ENCODE measurements at places on chromosomes 7 and 10. TPM values are rescaled to one million over a fixed set of nuclear protein-coding genes. Genes with fewer than 3 reads are reported as not detected.

SMO gene
- total RNA-seq, result 1.7 TPM

HOXA10 gene
- total RNA-seq, result not detected

IGFBP1 gene
- total RNA-seq, result not detected

TRIM50 gene
- not detected for total RNA-seq

METTL27 gene
- 0.23 TPM for total RNA-seq

TSPAN12 gene
- not detected for total RNA-seq

ARHGAP12 gene
- 2.8 TPM for total RNA-seq

ODAD2 gene
- 0.62 TPM for total RNA-seq

CFAP46 gene
- 1.1 TPM for total RNA-seq

DRGX gene
- not detected for total RNA-seq

GRCh38 chr7:130881091-130881798, 147.2 kb upstream of the KLF14 start:
- peaks cover 34% of the 10 kb centered on the region for H3K4me1 ChIP-seq

DNA sequence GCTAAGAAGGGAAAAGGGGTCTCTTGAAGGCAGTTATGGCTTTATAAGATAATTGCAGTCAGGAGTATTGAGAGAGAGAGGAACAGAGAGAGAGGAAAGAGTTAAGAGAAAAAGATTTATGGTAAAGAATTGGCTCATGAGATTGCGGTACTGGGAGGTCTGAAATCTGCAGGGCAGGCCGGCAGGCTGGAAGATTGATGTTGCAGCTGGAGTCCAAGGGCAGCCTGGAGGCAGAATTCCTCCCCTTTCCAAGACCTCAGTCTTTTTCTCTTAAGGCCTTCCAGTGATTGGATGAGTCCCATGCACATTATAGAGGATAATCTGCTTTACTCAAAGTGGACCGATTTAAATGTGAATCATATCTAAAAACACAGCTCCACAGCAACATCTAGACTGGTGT, 68.4 kb downstream of the HACD1 start:
- no peak overlapping the region for H3K27ac ChIP-seq
- H3K36me3 ChIP-seq, result no peaks in the 10 kb centered on the region
- no peak overlapping the region for H3K4me3 ChIP-seq
- DNase-seq, result no peak
- H3K4me1 ChIP-seq, result peaks cover 1% of the 10 kb centered on the region

DNA sequence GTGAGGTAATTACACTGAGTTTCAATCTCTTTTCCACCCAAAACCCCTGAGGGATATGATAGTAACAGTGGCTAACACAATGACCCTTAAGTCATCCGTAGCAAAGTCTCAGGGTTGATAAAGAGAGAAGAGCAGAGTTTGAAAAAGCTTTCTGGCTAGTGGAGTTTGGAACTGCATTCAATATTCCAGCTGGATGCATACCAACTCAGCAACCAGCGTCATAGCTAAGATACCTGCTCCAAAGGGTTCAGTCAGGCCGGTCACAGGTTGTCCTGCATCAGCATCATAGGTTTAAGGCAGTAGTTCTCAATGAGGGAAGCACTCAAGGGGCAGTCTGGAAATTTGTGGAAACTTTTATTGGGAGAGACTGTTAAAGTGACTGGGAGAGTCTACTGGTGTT, 93.5 kb downstream of the CNOT4 start:
- H3K36me3 ChIP-seq, result peaks cover 8% of the 10 kb centered on the region
- H3K27ac ChIP-seq, result no peak overlapping the region
- H3K27me3 ChIP-seq, result no peaks in the 10 kb centered on the region
- H3K4me1 ChIP-seq, result peaks cover 7% of the 10 kb centered on the region

GRCh38 chr7:108368466-108368865, 87.8 kb downstream of the NRCAM start:
- H3K27me3 ChIP-seq, result no peaks in the 10 kb centered on the region
- H3K36me3 ChIP-seq, result peaks cover 15% of the 10 kb centered on the region
- peaks cover 27% of the 10 kb centered on the region for H3K4me1 ChIP-seq
- H3K4me3 ChIP-seq, result no peak overlapping the region
- DNase-seq, result no peak

- no peak overlapping the region for H3K27ac ChIP-seq
- H3K4me1 ChIP-seq, result peaks cover 4% of the 10 kb centered on the region
- peaks cover 6% of the 10 kb centered on the region for H3K36me3 ChIP-seq
- no peaks in the 10 kb centered on the region for H3K27me3 ChIP-seq
- DNase-seq, result no peak
Observed at GRCh38 chr7:151372612-151373265, 31.1 kb downstream of the NUB1 start.

- no peak overlapping the region for H3K4me3 ChIP-seq
- H3K36me3 ChIP-seq, result no peaks in the 10 kb centered on the region
Observed at GRCh38 chr7:51634025-51634424, 317.4 kb upstream of the COBL start.

- no peaks in the 10 kb centered on the region for H3K36me3 ChIP-seq
- no peak overlapping the region for H3K4me3 ChIP-seq
- no peak overlapping the region for H3K27ac ChIP-seq
- H3K4me1 ChIP-seq, result peaks cover 5% of the 10 kb centered on the region
- H3K27me3 ChIP-seq, result peaks cover 49% of the 10 kb centered on the region
Observed at GRCh38 chr7:148395990-148396716, 194.4 kb upstream of the C7orf33 start.

- H3K27me3 ChIP-seq, result no peaks in the 10 kb centered on the region
- no peaks in the 10 kb centered on the region for H3K4me1 ChIP-seq
- H3K4me3 ChIP-seq, result no peak overlapping the region
Observed at GRCh38 chr10:31197886-31198285, 121.1 kb upstream of the ZEB1 start.
